ENCODE measurements at places on chromosomes 11 and 22. TPM values are rescaled to one million over a fixed set of nuclear protein-coding genes. Genes with fewer than 3 reads are reported as not detected.

DNA sequence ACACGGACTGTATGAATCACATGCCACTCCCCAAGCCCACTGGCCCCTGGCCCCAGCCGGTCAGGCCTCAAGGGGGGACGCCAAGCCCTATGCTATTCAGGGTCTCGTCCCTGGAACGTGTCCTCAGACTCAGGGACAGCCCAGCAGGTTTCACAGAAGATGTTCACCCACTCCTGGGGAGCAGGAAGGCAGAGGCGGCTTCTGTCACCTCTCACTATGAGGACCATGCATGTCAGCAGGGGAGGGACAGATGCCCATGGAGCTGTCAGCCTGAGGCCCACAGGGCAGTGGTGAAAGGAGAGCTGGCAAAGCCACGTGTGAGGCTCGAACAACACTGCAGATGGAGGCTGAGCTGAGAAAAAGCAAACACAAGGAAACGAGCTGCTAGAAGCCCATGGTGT lies 192.0 kb downstream of the SHANK2 start:
- H3K27ac ChIP-seq = no peak overlapping the region
- H3K4me1 ChIP-seq = no peaks in the 10 kb centered on the region
- H3K36me3 ChIP-seq = no peaks in the 10 kb centered on the region
- no peak for DNase-seq

GRCh38 chr11:64516226-64516625 lies 74.8 kb upstream of the SLC22A12 start:
- no peak for DNase-seq
- H3K36me3 ChIP-seq = no peaks in the 10 kb centered on the region
- peaks cover 78% of the 10 kb centered on the region for H3K27me3 ChIP-seq
- no peak overlapping the region for H3K27ac ChIP-seq
- no peaks in the 10 kb centered on the region for H3K4me1 ChIP-seq

DNA sequence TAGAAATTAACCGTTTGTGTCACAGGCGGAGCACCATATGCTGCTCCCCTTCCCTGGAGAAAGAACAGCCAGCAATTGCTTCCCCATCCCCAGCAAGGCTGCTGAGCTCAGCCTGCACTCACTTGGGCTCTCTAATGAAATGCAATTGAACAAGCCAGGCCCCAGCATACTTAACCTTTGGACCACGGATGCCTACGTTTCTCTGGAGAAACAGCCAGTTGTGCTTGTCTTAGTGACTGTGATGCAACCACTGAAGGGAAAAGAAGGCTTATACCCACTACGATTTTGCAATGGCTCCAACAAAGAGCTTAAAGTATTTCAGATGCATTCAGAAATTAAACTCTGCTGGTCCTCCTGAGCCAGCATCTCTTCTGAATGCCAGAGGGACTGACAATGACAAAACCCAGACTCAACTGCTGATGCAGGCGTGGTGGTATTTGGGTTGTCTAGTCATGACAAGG lies 51.3 kb upstream of the SESN3 start:
- H3K36me3 ChIP-seq = no peaks in the 10 kb centered on the region
- DNase-seq = no peak
- no peaks in the 10 kb centered on the region for H3K27me3 ChIP-seq
- H3K27ac ChIP-seq = no peak overlapping the region

DNA sequence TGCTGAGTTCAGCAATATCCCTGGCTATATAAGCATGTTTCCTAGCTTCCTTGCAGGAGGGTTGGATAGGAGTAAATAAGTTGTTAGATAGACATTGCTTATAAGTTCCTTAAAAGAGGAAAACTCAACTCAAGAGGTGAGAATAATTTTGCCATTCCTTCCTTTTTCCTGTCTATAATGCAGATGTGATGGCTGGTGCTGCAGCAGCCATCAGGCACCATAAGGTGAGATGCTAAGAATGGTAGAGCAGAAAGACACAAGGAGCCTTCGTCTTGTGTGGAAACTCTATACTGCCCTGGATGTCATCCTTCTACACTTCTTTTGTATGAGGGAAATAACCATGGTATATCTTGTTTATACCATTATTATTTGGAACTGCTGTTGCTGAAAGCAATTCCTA lies 74.5 kb upstream of the GRK3 start:
- peaks cover 23% of the 10 kb centered on the region for H3K4me1 ChIP-seq
- H3K27me3 ChIP-seq = no peaks in the 10 kb centered on the region
- H3K4me3 ChIP-seq = no peak overlapping the region
- peaks cover 40% of the 10 kb centered on the region for H3K36me3 ChIP-seq

GRCh38 chr22:17106785-17107546 lies 14.2 kb downstream of the TMEM121B start:
- H3K4me1 ChIP-seq = no peaks in the 10 kb centered on the region
- no peak overlapping the region for H3K4me3 ChIP-seq
- H3K27ac ChIP-seq = no peak overlapping the region
- H3K36me3 ChIP-seq = peaks cover 2% of the 10 kb centered on the region
- DNase-seq = no peak

GRCh38 chr11:69775163-69775755 lies at the start of gene FGF4:
FGF4 (minus strand) TSS chr11:69775341; CDS start chr11:69775084, 257 bp downstream.
- H3K27me3 ChIP-seq = peaks cover 76% of the 10 kb centered on the region
- DNase-seq = no peak
- H3K4me3 ChIP-seq = no peak within 1 kb of the TSS
- H3K4me1 ChIP-seq = no peaks in the 10 kb centered on the region

GRCh38 chr11:116294630-116295029 lies 478.2 kb downstream of the BUD13 start:
- no peak overlapping the region for H3K4me3 ChIP-seq
- DNase-seq = no peak
- no peaks in the 10 kb centered on the region for H3K4me1 ChIP-seq
- H3K27ac ChIP-seq = no peak overlapping the region
- H3K27me3 ChIP-seq = no peaks in the 10 kb centered on the region

DNA sequence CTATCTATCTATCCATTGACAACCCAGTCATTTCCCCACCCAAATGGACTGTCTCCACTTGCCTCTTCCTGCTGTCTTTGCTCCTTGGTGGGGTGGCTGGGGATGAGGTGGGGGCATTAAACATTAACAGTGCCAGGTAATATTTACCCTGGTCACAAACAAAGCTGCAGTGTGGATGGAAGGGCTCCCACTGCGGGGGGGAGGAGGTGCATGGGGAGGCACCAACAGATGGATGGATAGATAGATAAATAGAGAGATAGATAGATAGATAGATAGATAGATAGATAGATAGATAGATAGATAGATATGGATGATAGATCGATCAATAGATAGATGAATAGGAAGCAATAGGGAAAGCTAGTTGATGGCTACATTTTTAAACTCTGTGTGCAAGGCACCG lies 2.3 kb upstream of the FXYD2 start:
- H3K4me3 ChIP-seq = no peak overlapping the region
- H3K27ac ChIP-seq = no peak overlapping the region
- peaks cover 6% of the 10 kb centered on the region for H3K27me3 ChIP-seq
- peaks cover 10% of the 10 kb centered on the region for H3K4me1 ChIP-seq

DNA sequence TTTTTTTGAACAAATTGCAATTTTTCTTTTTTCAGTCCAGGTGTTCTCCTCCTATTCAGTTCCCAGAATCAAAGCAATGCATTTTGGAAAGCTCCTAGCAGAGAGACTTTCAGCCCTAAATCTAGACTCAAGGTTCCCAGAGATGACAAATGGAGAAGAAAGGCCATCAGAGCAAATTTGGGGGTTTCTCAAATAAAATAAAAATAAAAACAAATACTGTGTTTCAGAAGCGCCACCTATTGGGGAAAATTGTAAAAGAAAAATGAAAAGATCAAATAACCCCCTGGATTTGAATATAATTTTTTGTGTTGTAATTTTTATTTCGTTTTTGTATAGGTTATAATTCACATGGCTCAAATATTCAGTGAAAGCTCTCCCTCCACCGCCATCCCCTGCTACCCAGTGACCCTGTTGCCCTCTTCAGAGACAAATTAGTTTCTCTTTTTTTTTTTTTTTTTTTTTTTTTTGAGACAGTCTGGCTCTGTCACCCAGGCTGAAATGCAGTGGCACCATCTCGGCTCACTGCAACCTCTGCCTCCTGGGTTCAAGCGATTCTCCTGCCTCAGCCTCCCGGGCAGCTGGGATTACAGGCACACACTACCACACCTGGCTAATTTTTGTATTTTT lies 6.2 kb upstream of the UBE4A start:
- no peak for DNase-seq
- H3K36me3 ChIP-seq = no peaks in the 10 kb centered on the region
- H3K27me3 ChIP-seq = peaks cover 74% of the 10 kb centered on the region
- H3K4me1 ChIP-seq = no peaks in the 10 kb centered on the region
- H3K27ac ChIP-seq = no peak overlapping the region

DNA sequence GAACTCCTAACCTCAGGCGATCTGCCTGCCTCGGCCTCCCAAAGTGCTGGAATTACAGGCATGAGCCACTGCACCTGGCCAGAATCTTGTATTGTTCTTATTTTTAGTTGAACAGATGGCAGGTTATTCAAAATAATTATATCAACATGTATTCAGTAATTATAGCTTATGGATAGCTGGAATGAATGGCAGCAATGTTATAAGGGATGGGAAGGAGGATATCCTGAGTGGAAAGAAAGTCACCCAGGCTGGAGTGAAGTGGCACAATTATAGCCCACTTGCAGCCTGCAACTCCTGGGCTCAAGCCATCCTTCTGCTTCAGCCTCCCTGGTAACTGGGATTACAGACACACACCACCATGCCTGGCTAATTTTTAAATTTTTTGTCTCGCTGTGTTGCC lies 88.1 kb downstream of the MED15 start:
- no peaks in the 10 kb centered on the region for H3K27me3 ChIP-seq
- no peak overlapping the region for H3K4me3 ChIP-seq
- H3K36me3 ChIP-seq = no peaks in the 10 kb centered on the region
- H3K4me1 ChIP-seq = no peaks in the 10 kb centered on the region
- no peak for DNase-seq

CDC42BPG gene
- total RNA-seq = 3.0 TPM

OR6T1 gene
- not detected for total RNA-seq

DCDC1 gene
- 2.6 TPM for total RNA-seq

NLRP10 gene
- total RNA-seq = not detected

BRMS1 gene
- total RNA-seq = 40.2 TPM

MS4A6E gene
- total RNA-seq = not detected

Measured in neural crest cell (in vitro differentiated cells).